Naive thymus-derived CD8-positive, alpha-beta T cell (primary cell): ENCODE measurements at places on chromosomes 5 and 9. TPM values are rescaled to one million over a fixed set of nuclear protein-coding genes. Genes with fewer than 3 reads are reported as not detected.

STPG3 gene
- not detected for total RNA-seq

SLC1A1 gene
- not detected for total RNA-seq

ZNF300 gene
- 4.8 TPM for total RNA-seq

PCDHB12 gene
- not detected for total RNA-seq

- H3K27me3 ChIP-seq, result peaks cover 4% of the 10 kb centered on the region
- DNase-seq, result no peak
- no peaks in the 10 kb centered on the region for H3K36me3 ChIP-seq
- no peak overlapping the region for H3K27ac ChIP-seq
Observed at GRCh38 chr5:11182441-11183080, 421.5 kb upstream of the DAP start.

ORM2 gene
- total RNA-seq, result not detected

CD74 gene
- total RNA-seq, result 288 TPM

BSPRY gene
- total RNA-seq, result 0.36 TPM

DNA sequence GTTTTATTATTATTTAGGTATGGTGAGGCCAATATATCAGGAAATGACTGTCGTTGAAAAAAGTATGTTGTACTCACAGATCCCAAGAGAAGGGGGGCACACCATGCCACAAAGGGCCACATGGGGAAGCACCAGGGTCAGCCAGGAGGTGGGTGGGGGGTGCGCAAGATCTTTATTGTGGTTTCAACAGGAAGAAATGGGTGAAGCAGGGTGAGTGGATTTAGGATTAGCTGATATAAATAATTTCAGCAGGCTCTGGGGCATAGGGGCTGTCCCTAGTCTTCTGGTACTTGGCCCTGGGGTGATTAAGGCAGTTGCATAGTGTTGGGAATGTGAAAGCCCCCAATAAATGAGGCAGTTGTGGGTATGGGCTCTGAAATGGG, 8.6 kb downstream of the PDCD1LG2 start:
- H3K4me1 ChIP-seq, result peaks cover 2% of the 10 kb centered on the region
- no peak for DNase-seq

RNF130 gene
- 24.2 TPM for total RNA-seq

- no peaks in the 10 kb centered on the region for H3K36me3 ChIP-seq
- no peaks in the 10 kb centered on the region for H3K27me3 ChIP-seq
- H3K4me1 ChIP-seq, result peaks cover 34% of the 10 kb centered on the region
Observed at GRCh38 chr5:41871852-41872251, 1.6 kb upstream of the OXCT1 start.

ACSL6 gene
- 41.8 TPM for total RNA-seq

DNA sequence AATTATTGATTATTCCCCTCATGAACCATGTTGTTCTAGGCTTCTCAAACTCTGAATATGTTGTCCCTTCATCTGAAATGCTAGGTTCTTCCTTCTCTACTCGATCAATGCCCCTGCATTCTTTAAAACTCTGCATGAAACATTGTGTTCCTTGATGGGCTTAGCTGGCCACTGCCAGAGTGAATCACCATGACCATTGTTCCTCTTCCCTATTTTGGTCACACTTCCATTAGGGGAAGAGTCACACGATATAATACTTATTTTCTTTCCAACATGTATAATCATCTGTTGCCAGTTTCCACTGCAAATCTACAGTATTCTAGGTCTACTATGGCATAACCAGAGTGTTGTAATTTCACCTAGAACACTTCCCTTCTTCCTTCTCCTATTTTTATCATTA, 247.9 kb downstream of the TRPM3 start:
- peaks cover 6% of the 10 kb centered on the region for H3K27me3 ChIP-seq
- no peak for DNase-seq

DNA sequence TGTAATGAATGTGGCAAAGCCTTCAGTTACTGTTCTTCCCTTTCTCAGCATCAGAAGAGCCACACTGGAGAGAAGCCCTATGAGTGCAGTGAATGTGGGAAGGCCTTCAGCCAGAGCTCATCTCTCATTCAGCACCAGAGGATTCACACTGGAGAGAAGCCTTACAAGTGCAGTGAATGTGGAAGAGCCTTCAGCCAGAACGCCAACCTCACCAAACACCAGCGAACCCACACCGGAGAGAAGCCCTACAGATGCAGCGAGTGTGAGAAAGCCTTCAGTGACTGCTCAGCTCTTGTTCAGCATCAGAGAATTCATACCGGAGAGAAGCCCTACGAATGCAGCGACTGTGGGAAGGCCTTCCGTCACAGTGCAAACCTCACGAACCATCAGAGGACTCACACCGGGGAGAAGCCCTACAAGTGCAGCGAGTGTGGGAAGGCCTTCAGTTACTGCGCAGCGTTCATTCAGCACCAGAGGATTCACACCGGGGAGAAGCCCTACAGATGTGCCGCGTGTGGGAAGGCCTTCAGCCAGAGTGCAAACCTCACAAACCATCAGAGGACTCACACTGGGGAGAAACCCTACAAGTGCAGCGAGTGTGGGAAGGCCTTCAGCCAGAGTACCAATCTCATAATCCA, 6.8 kb downstream of the RPL12 start:
- H3K4me1 ChIP-seq, result peaks cover 23% of the 10 kb centered on the region
- no peak overlapping the region for H3K4me3 ChIP-seq
- no peak for DNase-seq
- no peaks in the 10 kb centered on the region for H3K27me3 ChIP-seq

GRCh38 chr5:40619421-40619820, 60.3 kb upstream of the PTGER4 start:
- H3K27ac ChIP-seq, result no peak overlapping the region
- H3K36me3 ChIP-seq, result no peaks in the 10 kb centered on the region
- no peak overlapping the region for H3K4me3 ChIP-seq
- peaks cover 53% of the 10 kb centered on the region for H3K4me1 ChIP-seq
- DNase-seq, result no peak
- H3K27me3 ChIP-seq, result no peaks in the 10 kb centered on the region

- no peaks in the 10 kb centered on the region for H3K4me1 ChIP-seq
- no peak overlapping the region for H3K27ac ChIP-seq
- H3K36me3 ChIP-seq, result no peaks in the 10 kb centered on the region
- H3K4me3 ChIP-seq, result no peak overlapping the region
- H3K27me3 ChIP-seq, result no peaks in the 10 kb centered on the region
- no peak for DNase-seq
Observed at GRCh38 chr5:150506571-150507473, 1.1 kb upstream of the NDST1 start.

GRCh38 chr9:125674981-125675973, 31.7 kb downstream of the MAPKAP1 start:
- H3K4me1 ChIP-seq, result peaks cover 31% of the 10 kb centered on the region
- H3K27ac ChIP-seq, result no peak overlapping the region
- H3K4me3 ChIP-seq, result no peak overlapping the region
- DNase-seq, result no peak
- no peaks in the 10 kb centered on the region for H3K27me3 ChIP-seq
- peaks cover 34% of the 10 kb centered on the region for H3K36me3 ChIP-seq

DNA sequence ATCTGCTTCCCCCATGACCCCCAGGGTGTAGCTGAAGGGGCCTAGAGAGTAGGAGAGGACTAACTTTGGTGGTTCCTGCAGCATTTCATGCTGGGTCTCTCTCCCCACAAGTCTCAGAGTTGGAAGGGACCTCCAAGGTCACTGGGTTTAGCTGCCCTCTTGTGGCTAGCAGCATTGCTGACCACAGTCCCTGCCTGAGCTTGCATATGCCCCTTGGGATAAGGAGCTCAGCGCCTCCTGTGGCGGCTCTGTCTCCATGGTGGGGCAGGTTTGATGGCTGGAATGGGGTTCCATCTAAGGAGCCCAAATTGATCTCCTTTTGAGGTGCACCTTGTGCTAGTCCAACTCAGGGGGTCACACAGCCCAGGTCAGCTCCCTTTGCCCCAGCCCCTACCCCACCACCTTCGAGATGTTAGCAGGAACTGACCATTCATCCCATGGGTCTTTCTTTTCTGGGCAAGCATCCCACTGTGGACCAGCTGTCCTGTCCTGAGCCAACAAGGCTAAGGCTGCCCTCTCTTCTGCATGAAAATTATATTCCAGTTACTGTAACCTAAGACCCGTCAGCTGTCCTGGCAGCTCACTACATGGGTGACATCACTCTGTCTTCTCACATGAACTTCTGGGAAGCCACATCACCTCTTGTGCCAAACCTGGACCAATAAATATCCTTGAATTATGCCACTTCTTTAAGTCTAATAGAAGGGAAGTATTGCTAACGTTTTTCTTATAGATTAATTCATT, 196.2 kb downstream of the HSPA4 start:
- peaks cover 8% of the 10 kb centered on the region for H3K4me1 ChIP-seq
- H3K27ac ChIP-seq, result no peak overlapping the region
- DNase-seq, result no peak
- H3K27me3 ChIP-seq, result no peaks in the 10 kb centered on the region
- no peaks in the 10 kb centered on the region for H3K36me3 ChIP-seq

- no peak overlapping the region for H3K4me3 ChIP-seq
- no peaks in the 10 kb centered on the region for H3K36me3 ChIP-seq
- H3K27me3 ChIP-seq, result peaks cover 2% of the 10 kb centered on the region
Observed at GRCh38 chr9:109579191-109579948, 81.3 kb upstream of the PTPN3 start.
